ENCODE measurements at places on chromosomes 12 and 14. TPM values are rescaled to one million over a fixed set of nuclear protein-coding genes. Genes with fewer than 3 reads are reported as not detected.

Gene ST8SIA1
- total RNA-seq: 3.6 TPM

Gene PRKD1
- total RNA-seq: 6.6 TPM

Gene SERPINA1
- not detected for total RNA-seq

Gene TCL1B
- not detected for total RNA-seq

Gene AKAP6
- 4.1 TPM for total RNA-seq

Gene ANO4
- 0.48 TPM for total RNA-seq

Gene NAV3
- 8.5 TPM for total RNA-seq

Gene LMNTD1
- not detected for total RNA-seq

Gene TPH2
- not detected for total RNA-seq

Gene INHBE
- total RNA-seq: 1.3 TPM

Gene TMCC3
- not detected for total RNA-seq

Gene FGF23
- not detected for total RNA-seq

GRCh38 chr12:111978545-111978944, 34.4 kb downstream of the TMEM116 start:
- no peak overlapping the region for H3K27ac ChIP-seq
- H3K4me1 ChIP-seq: peaks cover 8% of the 10 kb centered on the region
- no peak overlapping the region for H3K4me3 ChIP-seq
- DNase-seq: no peak
- H3K27me3 ChIP-seq: no peaks in the 10 kb centered on the region
- H3K36me3 ChIP-seq: peaks cover 10% of the 10 kb centered on the region

- peaks cover 44% of the 10 kb centered on the region for H3K36me3 ChIP-seq
- DNase-seq: peak; percentile 75
- H3K27me3 ChIP-seq: no peaks in the 10 kb centered on the region
- H3K4me3 ChIP-seq: no peak overlapping the region
- H3K4me1 ChIP-seq: peaks cover 34% of the 10 kb centered on the region
- peak overlapping the region; percentile 67 for H3K27ac ChIP-seq
These were observed 50.0 kb downstream of the SH2B3 start for GRCh38 chr12:111455448-111456320.

GRCh38 chr14:30610787-30611343, 11.3 kb upstream of the SCFD1 start:
- peaks cover 10% of the 10 kb centered on the region for H3K36me3 ChIP-seq
- peaks cover 25% of the 10 kb centered on the region for H3K4me1 ChIP-seq
- no peak for DNase-seq
- H3K27ac ChIP-seq: peak overlapping the region; percentile 59
- H3K4me3 ChIP-seq: no peak overlapping the region
- H3K27me3 ChIP-seq: no peaks in the 10 kb centered on the region

DNA sequence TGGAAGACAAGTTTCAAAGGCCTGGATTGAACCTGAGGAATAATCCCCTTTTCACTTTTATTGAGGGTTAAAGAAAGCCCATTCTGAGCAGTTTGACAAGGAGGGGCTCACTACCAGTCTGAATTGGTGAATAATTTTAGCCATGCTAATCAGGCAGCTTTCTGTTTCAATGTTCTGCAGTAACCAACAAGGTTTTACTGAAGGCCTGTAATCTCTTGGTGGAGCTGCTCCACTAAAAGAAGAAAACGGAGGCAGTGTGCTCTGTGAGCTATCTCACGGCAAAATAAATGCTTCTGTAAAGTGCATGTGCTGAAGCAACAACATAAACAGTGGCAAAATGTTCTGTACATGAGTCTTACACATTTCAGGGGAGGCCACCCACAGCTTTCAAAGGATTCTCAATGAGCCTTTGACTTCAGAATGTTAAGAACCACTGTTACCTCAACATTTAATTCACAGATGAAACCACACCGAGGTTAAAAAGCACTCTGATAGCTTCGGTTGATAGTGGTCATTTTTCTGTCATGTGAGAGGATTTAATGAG, 111.2 kb downstream of the LRIG3 start:
- H3K36me3 ChIP-seq: no peaks in the 10 kb centered on the region
- no peak overlapping the region for H3K27ac ChIP-seq
- H3K27me3 ChIP-seq: no peaks in the 10 kb centered on the region
- no peak for DNase-seq

DNA sequence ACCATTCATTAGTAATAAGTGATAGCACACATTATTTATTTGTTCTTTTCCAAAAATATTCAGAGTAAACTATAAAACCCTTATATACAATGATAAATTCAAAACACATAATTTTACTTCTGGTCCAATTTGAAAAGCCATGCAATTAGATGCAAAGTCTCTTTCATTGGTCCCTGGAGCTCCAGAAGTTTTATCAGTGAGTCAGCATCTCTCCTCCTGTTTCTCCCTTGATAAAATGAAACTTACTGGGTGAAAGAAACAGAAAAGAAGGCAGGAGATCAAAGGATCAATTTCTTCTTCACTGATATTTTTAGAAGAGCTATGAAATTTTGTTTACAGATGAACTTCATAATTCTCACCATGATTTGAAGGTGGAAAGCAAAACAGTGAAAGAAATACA, 47.5 kb downstream of the IFNG start:
- no peak overlapping the region for H3K4me3 ChIP-seq
- H3K27me3 ChIP-seq: peaks cover 9% of the 10 kb centered on the region
- no peaks in the 10 kb centered on the region for H3K36me3 ChIP-seq

- H3K4me3 ChIP-seq: no peak overlapping the region
- no peak overlapping the region for H3K27ac ChIP-seq
- peaks cover 12% of the 10 kb centered on the region for H3K4me1 ChIP-seq
- no peak for DNase-seq
- H3K36me3 ChIP-seq: peaks cover 1% of the 10 kb centered on the region
- no peaks in the 10 kb centered on the region for H3K27me3 ChIP-seq
These were observed 88.4 kb downstream of the LIN7A start for GRCh38 chr12:80849337-80849736.

GRCh38 chr12:83322809-83323208, 636.1 kb downstream of the TMTC2 start:
- H3K4me3 ChIP-seq: no peak overlapping the region
- no peaks in the 10 kb centered on the region for H3K4me1 ChIP-seq
- H3K27ac ChIP-seq: no peak overlapping the region
- no peaks in the 10 kb centered on the region for H3K36me3 ChIP-seq

DNA sequence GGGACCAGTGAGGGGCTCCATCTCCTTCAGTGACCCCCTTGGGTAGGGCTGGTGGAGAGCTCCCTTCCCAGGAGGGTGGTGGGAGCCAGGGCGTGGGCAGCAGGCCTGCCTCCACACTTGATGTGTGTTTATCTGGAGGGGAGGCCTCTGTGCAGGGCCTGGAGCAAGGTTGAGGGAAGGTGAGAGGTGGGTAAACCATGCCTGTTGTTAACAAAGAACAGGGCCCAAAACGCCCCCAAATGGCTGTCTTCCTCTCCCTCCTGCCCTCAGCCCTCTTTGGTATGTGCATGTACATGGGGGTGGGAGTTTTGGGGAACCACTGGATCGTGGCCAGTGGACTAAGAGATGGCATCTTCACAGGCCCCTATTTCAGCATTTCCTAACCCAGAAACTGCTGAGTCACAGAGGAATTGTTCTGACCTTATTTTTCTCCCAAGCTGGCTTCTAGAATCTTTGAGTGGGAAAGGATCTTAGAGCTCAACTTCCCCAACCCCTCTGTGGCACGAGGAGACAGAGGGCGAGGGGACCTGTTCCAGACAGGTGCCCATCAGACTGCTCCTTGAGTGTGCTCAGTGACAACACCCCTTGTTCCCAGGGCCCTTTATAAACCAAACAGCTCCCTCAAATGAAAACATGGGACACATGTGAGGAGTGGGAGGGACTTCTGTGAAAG, 3.6 kb downstream of the SLC48A1 start:
- H3K4me3 ChIP-seq: no peak overlapping the region
- no peak for DNase-seq
- peaks cover 38% of the 10 kb centered on the region for H3K4me1 ChIP-seq

DNA sequence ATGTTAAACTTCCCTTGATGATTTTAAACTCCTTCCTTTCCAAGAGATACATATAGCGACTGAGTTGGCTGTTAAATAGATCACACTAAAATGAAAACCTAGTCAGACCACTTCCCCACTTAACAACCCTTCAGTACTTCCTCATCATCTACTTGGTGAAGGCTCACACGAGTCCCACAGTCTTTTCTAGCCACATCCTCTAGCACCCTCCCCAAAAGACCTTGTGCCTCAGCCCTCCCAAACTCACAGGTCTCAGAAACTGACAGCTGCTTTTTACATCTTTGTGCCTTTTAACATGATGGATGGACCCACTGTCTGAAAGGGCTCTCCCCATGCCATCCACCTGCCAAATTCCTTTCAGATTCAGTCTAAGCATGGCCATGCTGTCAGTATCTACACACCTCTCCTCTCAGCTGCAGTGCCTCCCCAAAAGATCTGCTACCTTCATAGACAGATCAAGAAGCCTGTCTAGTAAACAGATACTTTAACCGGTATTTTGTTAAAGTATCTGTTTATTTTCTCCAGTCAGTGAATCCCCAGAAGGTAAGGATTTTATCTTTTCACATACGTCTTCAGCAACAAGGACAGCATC, 65.1 kb upstream of the GPHB5 start:
- H3K27ac ChIP-seq: no peak overlapping the region
- H3K4me1 ChIP-seq: no peaks in the 10 kb centered on the region
- no peaks in the 10 kb centered on the region for H3K27me3 ChIP-seq
- no peak for DNase-seq

DNA sequence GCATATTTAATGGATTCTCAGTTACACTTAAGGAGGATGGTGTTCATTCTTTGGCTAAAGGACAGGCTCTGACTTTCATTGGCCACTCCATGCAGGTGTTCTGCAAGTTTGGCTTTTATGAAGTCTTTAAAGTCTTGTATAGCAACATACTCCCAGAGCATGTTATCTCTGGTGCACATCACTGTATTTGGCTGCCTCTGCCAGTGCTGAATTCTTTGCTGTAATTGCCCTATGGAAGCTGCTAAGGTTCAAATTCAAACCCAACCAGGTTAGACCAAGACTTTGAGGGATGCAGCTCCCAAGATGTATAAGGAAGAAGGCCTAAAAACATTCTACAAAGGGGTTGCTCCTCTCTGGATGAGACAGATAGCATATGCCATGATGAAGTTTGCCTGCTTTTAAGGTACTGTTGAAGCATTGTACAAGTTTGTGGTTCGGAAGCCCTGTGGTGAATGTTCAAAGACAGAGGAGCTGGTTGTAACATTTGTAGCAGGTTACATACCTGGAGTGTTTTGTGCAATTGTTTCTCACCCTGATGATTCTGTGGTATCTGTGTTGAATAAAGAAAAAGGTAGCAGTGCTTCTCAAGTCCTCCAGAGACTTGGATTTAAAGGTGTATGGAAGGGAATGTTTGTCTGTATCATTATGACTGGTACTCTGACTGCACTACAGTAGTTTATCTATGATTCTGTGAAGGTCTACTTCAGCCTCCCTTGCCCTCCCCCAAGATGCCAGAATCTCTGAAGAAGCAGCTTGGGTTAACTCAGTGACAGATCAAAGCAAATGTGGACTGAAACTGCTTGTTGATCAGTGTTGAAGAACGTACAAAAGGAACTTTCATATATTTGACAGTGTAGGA, 19.4 kb downstream of the TMEM116 start:
- DNase-seq: no peak
- peaks cover 7% of the 10 kb centered on the region for H3K36me3 ChIP-seq
- H3K27me3 ChIP-seq: no peaks in the 10 kb centered on the region

DNA sequence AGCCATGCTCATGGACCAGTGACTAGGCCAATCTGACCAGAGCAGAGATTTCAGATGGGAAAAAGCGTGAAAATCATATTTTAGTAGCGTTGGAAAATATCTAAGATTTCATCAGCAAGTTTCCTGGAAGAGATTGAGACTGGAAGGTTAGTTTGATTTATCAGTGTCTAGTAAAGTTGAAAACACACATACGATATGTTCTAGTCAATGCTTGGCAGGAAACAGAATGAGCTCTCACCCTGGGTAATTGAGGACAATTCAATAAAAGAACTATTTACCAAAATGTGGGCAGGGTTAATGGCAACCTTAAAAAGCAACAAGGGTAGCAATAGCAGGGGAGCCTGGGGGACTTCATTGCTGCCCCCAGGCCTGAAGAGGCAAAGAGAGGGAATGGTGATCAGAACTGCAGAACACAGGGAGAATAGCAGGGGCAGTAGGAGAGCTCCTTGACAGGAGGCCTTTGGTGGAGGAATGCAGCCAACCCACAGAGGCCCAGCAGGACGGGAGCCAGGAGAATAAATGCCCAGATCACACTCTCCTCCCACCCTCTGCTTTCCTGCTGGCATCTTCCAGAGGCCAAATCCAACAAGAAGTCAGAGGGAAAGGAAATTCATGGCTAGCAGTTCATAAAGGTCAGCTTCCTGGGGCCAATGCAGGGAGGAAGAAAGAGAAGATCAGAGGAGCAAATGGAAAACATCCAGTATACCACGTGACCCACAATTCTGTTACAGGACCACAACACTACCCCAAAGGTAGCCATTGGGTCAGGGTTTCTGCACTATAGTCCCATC, 27.6 kb upstream of the LRP6 start:
- peaks cover 4% of the 10 kb centered on the region for H3K27me3 ChIP-seq
- no peak for DNase-seq
- peaks cover 15% of the 10 kb centered on the region for H3K4me1 ChIP-seq

GRCh38 chr14:64465191-64465822, at the start of gene AKAP5:
Gene AKAP5, plus strand, starts transcription at chr14:64465499. Its CDS starts 2,896 bp downstream, at chr14:64468395.
- peak; percentile 88 for DNase-seq
- H3K4me1 ChIP-seq: peaks cover 17% of the 10 kb centered on the region
- peaks cover 6% of the 10 kb centered on the region for H3K36me3 ChIP-seq

- peaks cover 19% of the 10 kb centered on the region for H3K4me1 ChIP-seq
- no peak for DNase-seq
- no peaks in the 10 kb centered on the region for H3K27me3 ChIP-seq
These were observed 290.4 kb downstream of the SLC16A7 start for GRCh38 chr12:59886131-59886733.

DNA sequence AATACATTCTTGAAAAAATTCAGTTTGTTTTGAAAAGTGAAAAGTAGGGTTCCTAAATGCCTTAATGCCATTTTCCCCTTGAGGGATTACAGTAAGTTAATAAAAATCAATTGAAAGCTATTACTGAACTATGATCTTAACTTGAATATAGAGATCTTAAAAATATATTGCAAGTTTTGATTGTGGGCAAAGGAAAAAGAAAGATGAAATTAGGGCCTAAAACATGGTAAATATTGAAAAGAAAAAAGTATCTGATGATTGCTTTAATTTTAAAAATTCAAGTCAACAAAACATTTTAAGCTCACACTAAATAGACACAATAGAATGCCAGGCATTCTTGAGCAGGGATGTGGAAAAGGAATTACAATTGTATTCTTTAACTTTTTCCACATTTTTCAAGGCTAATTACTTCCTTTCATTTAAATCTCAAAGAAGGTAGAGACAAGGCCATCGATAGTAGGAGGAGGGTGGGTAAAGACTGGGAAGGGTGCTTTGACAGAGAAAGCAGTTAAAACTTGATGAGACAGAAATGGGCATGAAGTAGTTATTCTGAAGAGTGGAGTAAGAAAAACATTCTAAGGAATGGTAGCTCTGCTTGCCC, 294.4 kb downstream of the NELL2 start:
- no peaks in the 10 kb centered on the region for H3K4me1 ChIP-seq
- H3K27ac ChIP-seq: no peak overlapping the region

GRCh38 chr12:15956413-15957185, 45.5 kb downstream of the DERA start:
- H3K27ac ChIP-seq: no peak overlapping the region
- H3K27me3 ChIP-seq: no peaks in the 10 kb centered on the region
- no peak for DNase-seq
- peaks cover 28% of the 10 kb centered on the region for H3K36me3 ChIP-seq
- H3K4me3 ChIP-seq: no peak overlapping the region
- no peaks in the 10 kb centered on the region for H3K4me1 ChIP-seq

- no peak overlapping the region for H3K27ac ChIP-seq
- H3K4me1 ChIP-seq: no peaks in the 10 kb centered on the region
- H3K4me3 ChIP-seq: no peak overlapping the region
- H3K36me3 ChIP-seq: no peaks in the 10 kb centered on the region
- no peaks in the 10 kb centered on the region for H3K27me3 ChIP-seq
- no peak for DNase-seq
These were observed 867.2 kb downstream of the BCL11B start for GRCh38 chr14:98404811-98405210.
